Activated CD4-positive, CD25-positive, alpha-beta regulatory T cell treated with anti-CD3 and anti-CD28 coated beads, Interleukin-2, amount 50 U/mL, for 24 hours (primary cell): ENCODE measurements at places on chromosomes 5 and 9.
A peak's percentile ranks its signal among the peaks of the same experiment; 100 is the strongest.

- ATAC-seq, result no peak
Observed at GRCh38 chr9:3511551-3511950, 14.2 kb downstream of the RFX3 start.

DNA sequence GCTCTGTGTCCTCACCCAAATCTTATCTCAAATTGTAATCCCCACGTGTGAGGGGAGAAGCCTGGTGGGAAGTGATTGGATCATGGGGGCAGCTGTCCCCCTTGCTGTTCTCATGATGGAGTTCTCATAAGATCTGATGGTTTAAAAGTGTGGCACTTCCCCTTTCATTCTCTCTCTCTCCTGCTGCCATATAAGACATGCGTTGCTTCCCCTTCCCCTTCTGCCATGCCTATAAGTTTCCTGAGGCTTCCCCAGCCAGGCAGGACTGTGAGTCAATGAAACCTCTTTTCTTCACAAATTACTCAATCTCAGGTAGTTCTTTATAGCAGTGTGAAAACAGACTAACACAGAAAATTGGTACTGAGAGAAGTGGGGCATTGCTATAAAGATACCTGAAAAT, 107.7 kb downstream of the DMAC1 start:
- no peak for ATAC-seq

DNA sequence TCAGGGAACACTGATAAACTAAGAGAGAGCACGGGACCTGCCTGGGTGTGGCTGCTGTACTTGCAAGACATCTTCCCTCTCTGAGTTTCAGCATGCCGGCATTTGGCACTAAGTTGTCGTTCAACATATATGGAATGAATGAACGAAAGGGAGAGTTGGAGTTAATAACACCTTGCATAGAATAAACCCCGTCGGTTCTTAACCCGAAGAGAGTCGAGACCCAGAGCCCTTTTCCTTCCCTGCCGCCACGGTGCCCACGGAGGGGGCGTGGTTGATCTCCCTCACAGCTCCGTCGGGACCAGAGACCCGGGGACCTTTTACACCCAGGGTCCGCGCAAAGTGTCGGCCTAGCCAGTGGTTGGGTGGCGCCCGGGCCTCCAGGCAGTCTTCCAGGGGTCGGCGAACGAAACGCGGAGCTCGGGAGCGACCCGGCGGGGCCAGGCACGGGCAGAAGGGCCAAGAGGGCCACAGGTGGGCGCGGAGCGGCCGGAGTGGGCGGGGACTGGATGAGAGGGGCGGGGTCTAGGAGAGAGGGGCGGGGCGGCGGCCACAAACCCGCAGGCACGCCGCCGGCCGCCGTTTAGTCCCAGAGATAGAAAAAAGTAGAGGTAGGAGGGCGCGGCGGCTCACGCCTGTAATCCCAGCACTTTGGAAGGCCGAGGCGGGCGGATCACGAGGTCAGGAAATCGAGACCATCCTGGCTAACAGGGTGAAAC, 735 bp upstream of the RPL26L1 start:
- ATAC-seq, result peak; percentile 74

GRCh38 chr5:33212900-33213299, 227.9 kb upstream of the TARS1 start:
- no peak for ATAC-seq

- peak; percentile 42 for ATAC-seq
Observed at GRCh38 chr5:78985116-78985724, at the start of gene ARSB. ARSB (minus strand) TSS chr5:78985310; CDS start chr5:78985248, 62 bp downstream.

DNA sequence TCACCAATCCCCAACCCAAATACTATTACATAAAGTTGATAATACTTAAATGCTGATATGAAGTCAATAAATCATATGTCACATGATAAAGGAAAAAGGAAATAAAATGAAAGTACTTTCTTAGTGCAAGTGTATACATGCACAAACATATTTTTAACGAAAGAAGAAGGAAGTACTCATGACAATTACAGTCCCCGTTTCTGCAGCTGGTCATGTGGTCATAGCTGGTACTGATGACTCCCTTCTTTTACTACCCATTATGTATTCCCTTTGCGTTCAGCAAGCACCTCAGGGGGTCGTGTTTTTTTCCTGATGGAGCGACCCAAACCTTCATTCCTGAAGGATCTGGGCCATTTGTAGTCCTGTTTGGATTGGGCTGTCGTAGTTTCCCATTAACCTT, 27.3 kb downstream of the CENPP start:
- no peak for ATAC-seq

DNA sequence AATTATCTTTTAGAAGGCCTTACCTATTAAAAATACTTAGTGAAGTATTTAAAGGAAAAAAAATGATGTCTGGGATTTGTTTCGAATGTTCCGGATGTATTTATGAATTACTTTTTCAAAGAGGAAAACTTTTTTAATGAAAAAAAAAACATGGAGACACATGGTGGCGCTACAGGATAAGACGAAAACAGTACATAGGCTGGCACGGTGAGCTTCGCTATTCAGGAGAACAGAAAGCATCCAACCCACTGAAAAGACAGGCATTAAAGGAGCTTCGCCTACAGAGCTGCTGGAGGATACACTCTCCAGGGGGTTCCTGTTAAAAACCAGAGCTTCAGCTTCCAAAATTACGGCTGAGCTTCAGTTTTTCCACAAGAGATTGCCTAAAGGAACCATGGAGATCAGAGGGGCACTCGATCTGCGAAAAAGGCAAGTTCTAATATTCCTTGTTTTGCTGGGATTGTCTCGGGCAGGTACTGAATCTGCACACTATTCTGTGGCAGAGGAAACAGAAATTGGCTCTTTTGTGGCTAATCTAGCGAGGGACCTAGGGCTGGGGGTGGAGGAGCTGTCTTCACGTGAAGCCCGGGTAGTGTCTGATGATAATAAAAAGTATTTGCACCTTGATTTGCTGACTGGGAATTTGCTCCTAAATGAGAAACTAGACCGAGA, at the start of gene PCDHB14:
Gene PCDHB14 (plus strand): TSS at position 232 of the 672 bp plus-strand sequence. CDS start 163 bp downstream, at position 395.
- ATAC-seq, result no peak

GRCh38 chr9:71758785-71759184, 9.5 kb downstream of the CEMIP2 start:
- no peak for ATAC-seq

DNA sequence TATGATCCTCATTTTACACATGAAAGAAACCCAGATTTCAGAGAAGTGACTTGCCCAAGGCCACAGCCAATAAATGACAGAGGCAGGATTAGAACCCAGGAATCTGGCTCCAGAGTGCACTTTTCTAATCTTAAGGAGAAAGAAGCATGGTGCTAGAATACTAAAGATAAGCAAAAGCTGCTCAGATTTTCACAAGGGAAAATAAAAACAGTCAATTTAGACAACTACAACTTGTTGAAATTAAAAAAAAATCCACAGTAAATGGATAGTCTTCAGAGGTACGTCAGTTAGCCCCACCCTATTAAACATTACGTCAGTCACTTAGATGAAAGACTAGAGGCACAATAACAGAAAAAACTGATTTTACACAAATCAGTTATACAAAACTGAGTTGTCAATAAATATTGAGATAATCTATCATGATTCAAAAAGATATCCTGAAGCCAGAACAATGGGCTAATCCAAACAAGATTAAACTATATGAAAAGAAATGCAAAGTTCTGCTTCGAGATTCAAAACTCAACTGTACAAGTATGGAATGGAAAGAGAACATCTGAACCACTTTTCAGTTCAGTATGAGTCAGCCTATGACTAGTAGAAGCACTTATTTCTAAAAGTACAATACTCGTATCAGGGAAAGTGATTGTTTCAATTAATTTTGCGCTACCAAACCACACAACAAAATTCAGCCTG, 9.3 kb downstream of the TMEM245 start:
- ATAC-seq, result peak; percentile 85

GRCh38 chr5:138696501-138696900, 56.7 kb upstream of the CTNNA1 start:
- no peak for ATAC-seq

GRCh38 chr5:7208938-7209337, 187.0 kb upstream of the ADCY2 start:
- no peak for ATAC-seq

GRCh38 chr9:137607141-137607857, 1.8 kb downstream of the ARRDC1 start:
- no peak for ATAC-seq

GRCh38 chr5:17373406-17373805, 124.6 kb upstream of the TAF11L2 start:
- ATAC-seq, result no peak

DNA sequence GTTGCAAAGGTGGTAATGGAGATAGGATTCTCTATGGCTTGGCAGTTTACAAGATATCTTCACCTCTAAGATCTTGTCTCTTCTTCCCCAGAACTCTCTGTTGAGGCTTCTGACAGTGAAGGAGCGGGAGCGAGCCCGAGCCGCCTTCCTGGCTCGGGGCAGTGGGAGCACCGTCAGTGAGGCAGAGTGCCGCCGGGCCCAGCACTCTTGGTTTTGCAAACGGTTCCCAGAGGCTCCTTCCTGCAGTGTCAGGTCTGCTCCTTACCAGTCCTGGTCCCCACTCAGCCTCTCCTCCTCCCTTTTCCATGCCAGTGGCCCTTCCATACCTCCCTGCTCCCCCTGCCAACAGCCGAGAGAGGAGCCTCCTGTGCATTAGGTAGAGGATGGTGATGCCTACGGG, 12.6 kb upstream of the DNAJB5 start:
- no peak for ATAC-seq

DNA sequence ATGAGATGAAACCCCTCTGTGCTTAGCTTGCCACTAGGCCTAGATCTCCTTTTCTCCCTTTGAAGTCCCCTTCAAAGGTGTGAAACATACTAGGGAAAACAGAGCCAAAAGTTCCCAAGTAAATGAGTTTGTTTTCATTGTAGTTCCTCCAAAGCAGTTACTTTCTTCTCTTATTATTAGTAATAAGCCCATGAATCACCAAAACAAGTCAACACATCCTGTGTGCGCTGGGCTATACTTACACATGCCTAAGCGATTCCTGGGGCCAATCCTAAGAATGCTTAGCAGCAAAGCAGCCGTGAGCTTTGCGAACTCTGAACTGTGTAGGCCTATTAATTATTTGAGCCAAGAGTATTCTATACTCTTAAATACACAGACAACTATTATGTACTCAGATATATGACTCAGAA, 7.6 kb downstream of the ENC1 start:
- ATAC-seq, result no peak

- ATAC-seq, result no peak
Observed at GRCh38 chr9:110188991-110189390, 19.0 kb downstream of the C9orf152 start.

DNA sequence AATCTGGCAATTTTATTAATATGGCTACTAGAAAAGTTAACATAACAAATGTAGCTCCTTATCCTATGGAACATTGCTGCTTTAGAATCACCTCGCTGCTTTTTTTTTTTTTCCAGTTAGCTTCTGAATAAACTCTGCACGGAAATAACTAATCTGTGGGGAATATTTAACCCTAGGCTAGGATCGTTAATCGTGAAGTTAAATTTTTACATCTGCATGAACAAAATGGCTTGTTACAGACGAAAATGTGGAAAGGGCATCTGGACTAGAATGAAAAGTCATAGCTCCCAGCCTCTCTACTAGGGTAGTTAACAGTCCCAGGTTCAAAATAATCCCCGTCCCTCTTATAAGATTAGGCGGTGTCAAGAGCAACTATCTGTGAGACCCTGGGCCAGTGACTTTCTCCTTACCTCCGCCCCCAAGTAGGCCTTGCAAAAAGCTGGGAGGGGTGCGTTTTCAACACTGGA, 470 bp upstream of the SLC22A5 start:
- no peak for ATAC-seq

- no peak for ATAC-seq
Observed at GRCh38 chr9:126306071-126306647, 20.5 kb upstream of the MVB12B start.

DNA sequence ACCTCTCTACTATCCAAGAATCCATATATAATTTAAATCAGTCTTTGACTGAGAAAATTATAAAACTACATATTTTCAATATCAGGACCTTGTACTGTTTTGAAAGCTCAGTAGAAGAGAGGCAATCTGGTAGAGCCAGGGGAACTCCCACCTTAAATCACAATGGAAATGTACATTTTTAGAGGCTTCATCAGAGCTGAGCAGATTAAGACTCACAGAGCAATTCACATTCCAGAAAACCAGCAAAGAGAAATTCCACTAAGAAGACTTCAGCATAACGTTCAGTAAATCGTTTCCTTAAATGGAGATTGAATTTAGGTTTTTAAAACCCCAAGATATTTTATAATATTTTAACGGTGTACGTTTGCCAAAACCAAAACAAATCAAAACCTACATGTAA, 227.8 kb upstream of the TRPM3 start:
- no peak for ATAC-seq

DNA sequence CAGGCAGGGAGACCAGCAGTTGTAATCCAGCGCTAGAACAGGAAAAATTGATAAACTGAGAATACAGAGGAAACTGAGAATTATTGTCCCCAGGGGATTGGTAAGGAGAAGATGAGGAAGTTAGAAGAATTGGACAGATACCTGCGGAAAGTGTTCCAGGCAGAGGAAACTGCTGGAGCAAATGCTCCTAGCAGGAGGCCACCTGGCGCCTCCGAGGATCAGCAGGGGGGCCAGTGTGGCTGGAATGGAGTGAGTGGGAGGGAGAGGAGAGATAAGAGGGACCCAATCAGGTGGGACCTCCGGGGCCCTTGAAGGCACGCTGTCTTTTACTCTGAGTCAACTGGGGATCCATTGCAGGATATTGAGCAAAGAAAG, 695 bp upstream of the ANXA6 start:
- ATAC-seq, result no peak

DNA sequence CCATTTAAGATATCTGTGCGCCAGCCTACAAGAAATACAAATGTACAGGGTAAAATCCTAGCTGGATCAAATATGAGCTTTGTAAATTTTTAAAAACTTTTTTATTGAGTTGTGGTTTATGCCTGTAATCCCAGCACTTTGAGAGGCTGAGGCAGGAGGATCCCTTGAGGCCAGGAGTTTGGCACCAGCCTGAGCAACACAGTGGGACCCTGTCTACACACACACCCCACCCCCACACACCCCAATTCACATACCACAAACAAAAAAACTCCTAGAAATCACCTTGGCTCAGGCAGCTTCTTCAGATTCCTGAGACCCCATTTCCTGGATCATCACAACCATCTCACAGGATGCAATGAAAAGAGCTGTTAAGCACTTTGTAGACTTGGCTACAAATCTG, 46.4 kb downstream of the CDK7 start:
- ATAC-seq, result no peak

DNA sequence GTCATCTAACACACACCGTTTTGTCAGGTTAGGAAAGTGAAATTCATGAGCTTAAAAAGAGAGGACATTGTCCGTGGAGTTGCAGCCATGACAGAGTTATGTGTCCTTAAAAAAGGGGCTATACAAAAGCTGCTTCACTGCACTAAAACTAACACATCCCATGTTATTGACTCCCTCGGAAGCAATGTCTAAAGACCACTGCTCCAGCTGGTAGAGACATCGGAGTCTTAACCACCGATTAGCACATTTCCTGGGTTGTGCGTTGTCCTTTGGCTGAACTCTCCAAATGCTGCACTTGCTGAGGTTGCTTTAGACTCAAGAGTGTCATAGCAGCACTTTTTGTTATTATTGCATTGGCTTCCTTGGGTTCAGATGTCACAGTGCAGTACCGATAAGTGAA, 128.3 kb upstream of the C9orf72 start:
- no peak for ATAC-seq

- peak; percentile 4 for ATAC-seq
Observed at GRCh38 chr9:6759185-6759977, 1.6 kb downstream of the KDM4C start.

- ATAC-seq, result no peak
Observed at GRCh38 chr5:178428341-178429155, 161.6 kb downstream of the COL23A1 start.
